Naive thymus-derived CD4-positive, alpha-beta T cell (primary cell): ENCODE measurements at places on chromosomes 16 and 17.

GRCh38 chr17:75652934-75653549 is 13.9 kb downstream of the RECQL5 start:
- no peak overlapping the region for H3K27ac ChIP-seq
- H3K4me3 ChIP-seq: no peak overlapping the region
- no peaks in the 10 kb centered on the region for H3K27me3 ChIP-seq
- peak; percentile 28 for DNase-seq
- H3K4me1 ChIP-seq: no peaks in the 10 kb centered on the region
- peaks cover 52% of the 10 kb centered on the region for H3K36me3 ChIP-seq

DNA sequence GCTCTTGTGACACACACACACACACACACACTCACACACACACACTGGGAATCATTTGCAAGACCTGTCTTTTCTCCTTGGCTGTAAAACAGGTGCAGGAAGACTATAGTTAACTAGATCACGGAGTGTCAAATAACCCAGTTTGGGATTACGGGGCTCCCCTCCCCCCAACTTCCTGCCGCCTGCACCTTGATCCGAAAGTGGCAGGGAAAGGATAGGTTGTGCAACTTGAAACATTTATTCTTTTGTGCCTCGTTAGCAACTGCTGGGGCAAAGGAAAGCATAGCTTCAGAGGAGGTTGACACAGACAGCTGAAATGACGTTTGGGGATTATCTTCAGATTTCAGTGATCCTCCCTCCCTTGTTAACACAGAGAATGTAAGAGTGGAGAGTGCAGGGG is 149.5 kb downstream of the NTN1 start:
- H3K36me3 ChIP-seq: no peaks in the 10 kb centered on the region
- H3K4me3 ChIP-seq: no peak overlapping the region
- H3K27me3 ChIP-seq: no peaks in the 10 kb centered on the region
- DNase-seq: no peak
- no peaks in the 10 kb centered on the region for H3K4me1 ChIP-seq

DNA sequence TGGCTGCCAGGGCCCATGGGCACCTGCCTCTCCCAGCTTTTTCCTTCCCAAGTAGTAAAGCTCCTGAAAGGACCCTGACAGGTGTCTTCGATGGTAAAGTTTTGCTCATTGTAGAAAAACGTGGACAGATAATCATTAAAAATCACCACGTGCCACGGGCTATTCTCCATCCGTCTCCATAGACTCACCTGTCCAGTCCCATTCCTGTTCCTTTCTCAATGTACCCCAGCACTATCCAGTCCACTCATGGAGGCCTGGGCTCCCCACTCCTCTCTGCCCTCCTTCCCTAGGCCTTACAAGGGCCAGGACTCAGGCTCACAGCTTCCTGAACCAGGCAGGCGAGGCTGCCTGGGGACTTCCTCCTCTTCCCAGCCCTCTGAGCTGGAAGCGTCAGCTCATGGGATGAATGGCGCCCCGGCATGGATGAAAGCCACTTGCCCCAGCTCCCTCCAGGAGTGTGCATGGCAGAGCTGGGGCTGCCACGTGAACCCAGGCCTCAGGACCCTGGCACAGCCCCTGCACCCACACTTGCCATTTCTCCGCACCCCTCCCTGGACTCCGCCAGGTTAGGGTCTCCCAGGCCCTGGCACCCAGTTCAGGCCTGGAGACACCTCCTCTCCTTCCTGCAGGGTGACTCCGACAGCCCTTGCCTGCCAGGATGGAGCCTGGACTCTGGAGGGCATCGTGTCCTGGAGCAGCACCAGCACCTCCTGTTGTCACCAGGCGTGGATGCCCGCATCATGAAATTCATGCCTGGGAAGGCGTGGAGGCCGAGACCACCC is 8.8 kb downstream of the CTRB1 start:
- H3K27me3 ChIP-seq: no peaks in the 10 kb centered on the region
- no peaks in the 10 kb centered on the region for H3K36me3 ChIP-seq
- no peaks in the 10 kb centered on the region for H3K4me1 ChIP-seq
- no peak for DNase-seq
- H3K27ac ChIP-seq: no peak overlapping the region

DNA sequence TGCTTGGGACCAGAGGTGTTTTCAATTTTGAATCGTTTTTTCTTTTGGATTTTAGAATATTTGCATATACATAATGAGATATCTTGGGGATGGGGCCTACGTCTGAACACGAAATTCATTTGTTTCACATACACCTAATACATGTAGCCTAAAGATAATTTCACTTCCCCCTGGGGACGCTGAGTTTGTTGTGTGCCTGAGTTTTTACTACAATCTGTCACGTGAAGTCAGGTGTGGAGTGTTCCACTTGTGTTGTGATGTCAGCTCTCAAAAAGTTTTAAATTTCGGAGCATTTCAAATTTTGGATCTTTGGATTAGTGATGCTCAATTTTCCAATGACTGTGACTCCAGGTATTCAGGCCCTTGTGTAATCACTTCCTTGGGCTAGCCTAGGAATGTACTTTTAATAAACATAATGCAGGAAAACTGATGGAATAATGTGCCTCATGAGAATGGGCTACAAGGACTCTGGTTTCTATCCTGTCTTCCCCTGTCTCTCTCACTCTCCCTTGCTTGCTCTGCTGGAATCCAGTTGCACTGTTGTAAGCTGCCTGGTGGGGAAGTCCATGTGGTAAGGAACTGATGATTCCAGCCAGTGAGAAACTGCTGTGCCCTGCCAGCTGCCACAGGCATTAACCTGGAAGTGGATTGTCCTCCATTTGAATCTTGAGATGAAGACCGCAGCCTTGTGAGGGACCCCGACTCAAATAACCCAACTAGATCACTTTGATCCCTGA is 403.8 kb downstream of the SHISA9 start:
- no peak overlapping the region for H3K4me3 ChIP-seq
- no peak overlapping the region for H3K27ac ChIP-seq
- no peaks in the 10 kb centered on the region for H3K4me1 ChIP-seq
- no peaks in the 10 kb centered on the region for H3K27me3 ChIP-seq

DNA sequence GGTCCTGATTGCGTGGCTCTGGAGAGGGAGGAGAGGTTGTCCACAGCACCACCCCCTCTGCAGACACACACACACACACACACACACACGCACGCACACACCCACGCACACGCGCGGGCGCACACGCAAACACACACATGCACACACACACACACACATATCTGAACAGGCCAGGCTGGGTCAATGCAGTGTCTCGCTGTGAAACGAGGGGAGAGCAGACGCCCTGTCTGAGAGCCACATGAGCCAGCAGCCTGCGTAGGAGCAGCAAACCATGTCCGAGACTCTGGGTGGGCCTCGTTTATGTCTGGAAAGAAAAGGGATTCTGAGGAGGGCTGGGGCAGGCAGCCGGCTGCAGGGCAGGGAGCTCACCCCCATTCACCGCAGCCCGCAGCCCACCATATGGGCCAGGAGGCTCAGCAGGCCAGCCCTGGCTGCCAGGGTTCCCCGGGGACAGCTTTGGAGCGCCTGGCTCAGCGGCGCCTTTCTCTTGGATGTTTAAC is 93.3 kb upstream of the TNRC6C start:
- no peaks in the 10 kb centered on the region for H3K36me3 ChIP-seq
- H3K27me3 ChIP-seq: no peaks in the 10 kb centered on the region
- H3K4me3 ChIP-seq: no peak overlapping the region
- peaks cover 12% of the 10 kb centered on the region for H3K4me1 ChIP-seq

GRCh38 chr17:39960524-39961041 is 2.2 kb upstream of the GSDMA start:
- H3K27me3 ChIP-seq: no peaks in the 10 kb centered on the region
- H3K27ac ChIP-seq: no peak overlapping the region
- H3K4me3 ChIP-seq: no peak overlapping the region
- peaks cover 13% of the 10 kb centered on the region for H3K4me1 ChIP-seq
- no peaks in the 10 kb centered on the region for H3K36me3 ChIP-seq

DNA sequence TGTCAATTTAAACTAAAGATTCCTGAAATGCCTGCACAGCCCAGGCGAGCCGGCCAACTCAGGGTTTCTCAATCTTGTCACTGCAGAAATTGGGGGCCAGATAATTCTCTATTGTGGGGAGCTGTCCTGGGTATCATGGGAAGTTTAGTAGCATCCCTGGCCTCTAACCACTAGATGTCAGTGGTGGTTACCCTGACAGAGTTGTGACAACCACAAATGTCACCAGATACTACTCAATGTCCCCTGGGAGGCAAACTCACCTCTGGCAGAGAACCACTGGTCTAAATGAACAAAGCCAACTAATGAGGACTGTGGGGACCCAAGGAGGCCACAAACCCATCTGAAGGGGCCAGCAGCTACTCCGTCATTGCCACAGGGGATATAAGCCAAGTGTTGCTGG is 90.9 kb downstream of the MYH11 start:
- no peak overlapping the region for H3K4me3 ChIP-seq
- no peaks in the 10 kb centered on the region for H3K27me3 ChIP-seq
- DNase-seq: peak; percentile 34

DNA sequence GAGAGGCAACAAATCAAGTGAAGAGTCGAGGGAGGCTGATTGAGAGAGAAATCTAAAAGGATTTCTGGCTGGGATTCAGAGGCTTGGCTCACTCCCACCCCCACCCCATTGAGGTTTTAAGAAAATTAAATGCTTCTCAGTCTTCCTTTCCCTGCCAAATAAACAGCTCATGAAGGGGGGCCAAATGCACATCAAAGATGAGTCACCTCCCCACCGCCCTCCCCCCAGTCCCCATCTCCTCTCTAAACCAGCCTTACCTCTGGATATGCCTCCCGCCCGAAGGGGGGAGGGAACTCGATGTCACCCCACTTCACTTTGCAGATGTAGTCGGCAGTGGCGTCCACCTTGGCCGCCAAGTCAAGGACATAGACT is 11.6 kb downstream of the ACLY start:
- H3K36me3 ChIP-seq: peaks cover 33% of the 10 kb centered on the region
- H3K4me3 ChIP-seq: no peak overlapping the region
- no peaks in the 10 kb centered on the region for H3K4me1 ChIP-seq
- H3K27ac ChIP-seq: no peak overlapping the region
- no peak for DNase-seq

DNA sequence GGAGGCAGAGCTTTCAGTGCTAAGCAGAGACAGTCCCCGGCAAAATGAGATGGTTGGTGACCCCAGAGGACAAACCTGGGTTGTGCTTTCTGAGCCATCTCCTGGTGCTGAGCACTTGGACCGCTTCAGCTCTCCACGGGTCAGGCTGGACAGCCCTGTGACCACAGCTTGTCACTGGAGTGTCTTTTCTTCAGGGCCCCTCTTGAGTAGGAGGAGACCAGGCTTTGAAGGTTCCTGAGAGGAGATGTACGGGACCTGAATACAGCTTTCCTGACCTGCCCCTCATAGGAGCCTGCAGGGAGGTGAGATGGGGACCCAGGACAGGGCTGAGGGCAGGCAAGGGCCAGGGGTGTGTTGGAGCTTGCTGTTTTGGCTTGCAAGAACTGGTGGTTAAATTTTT is 17.8 kb upstream of the ADGRG1 start:
- no peak for DNase-seq
- peaks cover 10% of the 10 kb centered on the region for H3K4me1 ChIP-seq
- H3K27me3 ChIP-seq: no peaks in the 10 kb centered on the region
- peak overlapping the region; percentile 38 for H3K4me3 ChIP-seq

GRCh38 chr17:77378318-77379064 is 237.7 kb downstream of the SEC14L1 start:
- H3K4me1 ChIP-seq: peaks cover 68% of the 10 kb centered on the region
- H3K27ac ChIP-seq: no peak overlapping the region
- no peaks in the 10 kb centered on the region for H3K36me3 ChIP-seq
